Activated gamma-delta T cell treated with Interleukin-2 at 50 U/mL for 16 hours (primary cell): ENCODE measurements at places on chromosomes 1 and 21.

DNA sequence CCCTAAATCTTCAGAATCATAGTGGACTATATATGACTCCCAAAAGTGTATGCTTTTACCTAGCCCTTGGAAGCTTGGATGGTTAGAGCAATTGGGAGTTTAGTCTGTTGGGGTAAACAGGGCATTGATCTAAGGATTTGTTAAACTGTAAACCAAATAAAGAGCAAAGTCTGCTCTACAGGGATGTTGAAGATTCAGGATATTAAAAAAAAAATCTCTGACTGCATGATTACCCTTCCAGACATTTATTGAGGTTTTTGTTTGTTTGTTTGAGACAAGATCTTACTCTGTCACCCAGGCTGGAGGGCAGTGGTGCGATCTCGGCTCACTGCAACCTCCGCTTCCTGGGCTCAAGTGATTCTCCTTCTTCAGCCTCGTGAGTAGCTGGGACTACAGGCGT lies 31.6 kb downstream of the PBX1 start:
- no peak for DNase-seq

DNA sequence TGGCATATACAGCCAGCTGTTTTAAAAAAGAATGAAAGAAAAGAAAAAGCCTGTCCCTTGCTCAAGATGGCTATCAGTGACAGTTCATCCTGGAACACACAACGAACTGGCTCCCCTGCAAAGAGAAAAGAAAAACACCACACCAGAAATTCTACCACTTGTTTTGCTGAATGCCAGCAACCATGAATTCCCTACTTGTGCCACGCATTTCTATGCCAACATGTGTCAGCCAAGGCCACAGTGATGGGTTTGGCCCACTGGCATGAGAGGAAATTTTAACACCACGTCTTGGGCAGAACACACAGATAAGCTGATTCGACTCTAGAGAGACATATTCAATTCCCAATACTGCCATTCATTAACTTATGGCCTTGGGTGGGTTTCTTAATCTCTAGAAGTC lies 64.0 kb downstream of the CAPZB start:
- DNase-seq, result no peak

- no peak for DNase-seq
Measured at GRCh38 chr1:19648239-19648638, 4.1 kb downstream of the NBL1 start.

- no peak for DNase-seq
Measured at GRCh38 chr1:161018631-161018930, 2.4 kb downstream of the F11R start.

DNA sequence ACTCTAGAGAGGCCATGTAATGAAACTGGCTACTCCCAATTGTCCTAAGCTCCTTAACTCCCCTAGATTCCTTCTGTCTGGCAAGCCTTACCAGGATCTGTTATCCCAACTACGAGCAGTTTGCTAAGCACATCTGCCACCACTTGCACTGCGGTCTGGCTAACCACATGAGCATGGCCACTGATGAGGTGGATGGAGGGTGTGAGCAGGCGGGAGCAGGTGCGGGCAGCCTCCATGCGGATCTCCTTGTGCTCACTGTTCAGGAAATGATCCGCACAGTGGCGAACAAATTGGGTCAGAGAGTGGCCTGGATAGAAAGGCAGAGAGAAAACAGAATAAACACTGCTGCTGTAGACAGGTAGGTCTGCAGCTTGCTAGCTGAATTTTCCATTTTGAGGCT lies 24.0 kb downstream of the MTOR start:
- no peak for DNase-seq

GRCh38 chr1:114485286-114485685 lies 25.7 kb downstream of the TRIM33 start:
- DNase-seq, result no peak
